Urinary bladder (tissue), 4 donors: ENCODE measurements at places on chromosomes 7 and 10.

DNA sequence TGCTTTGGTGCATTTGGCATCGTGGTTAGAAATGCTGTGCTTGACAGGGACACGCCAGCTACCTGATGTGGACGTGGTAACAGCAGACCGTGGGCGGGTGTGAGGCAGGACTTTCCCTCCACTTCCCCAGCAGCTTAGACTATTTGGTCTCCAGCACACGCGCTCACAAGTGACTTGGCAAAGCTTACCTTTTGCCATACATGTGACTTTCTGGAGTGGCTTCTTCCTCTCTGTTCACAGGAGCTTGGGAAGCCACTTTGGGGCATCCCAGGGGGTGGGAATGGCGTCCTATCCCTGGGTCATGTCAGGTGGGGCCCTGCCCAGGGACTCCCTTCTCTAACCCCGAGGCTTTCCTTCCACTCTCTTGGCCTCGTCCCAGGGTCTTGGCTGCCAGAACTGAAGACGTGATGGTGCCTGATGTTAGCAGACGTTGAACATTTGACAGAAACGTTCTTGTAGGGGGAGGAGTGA, 228.7 kb upstream of the KLF6 start:
- no peak for DNase-seq

- DNase-seq, result no peak
Measured at GRCh38 chr10:3803295-3803926, 18.4 kb upstream of the KLF6 start.

- DNase-seq, result no peak
Measured at GRCh38 chr10:19817231-19817933, 1.1 kb downstream of the PLXDC2 start.

- no peak for DNase-seq
Measured at GRCh38 chr7:98557538-98558031, 59.5 kb upstream of the NPTX2 start.

- DNase-seq, result no peak
Measured at GRCh38 chr7:144941127-144941526, 105.3 kb upstream of the TPK1 start.

- DNase-seq, result no peak
Measured at GRCh38 chr10:98265403-98266378, 2.3 kb downstream of the LOXL4 start.

DNA sequence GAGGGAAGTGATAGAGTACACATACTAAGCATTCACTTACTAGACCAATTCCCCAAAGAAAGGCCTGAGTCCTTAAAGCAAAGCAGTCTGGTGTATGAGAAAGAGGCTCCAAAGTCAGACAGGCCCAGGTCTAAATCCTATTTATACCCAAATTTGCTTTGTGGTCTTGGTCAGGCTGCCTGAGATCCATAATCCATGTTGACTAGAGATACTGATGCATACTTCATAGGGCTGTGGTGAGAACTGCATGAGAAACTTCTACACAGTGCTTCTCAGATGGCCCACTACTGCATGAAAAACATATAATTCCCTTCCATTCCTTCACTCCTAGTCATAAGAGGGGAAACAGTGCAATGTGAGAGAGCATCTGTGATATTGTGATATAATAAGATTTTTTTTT, 81.6 kb upstream of the SP4 start:
- DNase-seq, result no peak

DNA sequence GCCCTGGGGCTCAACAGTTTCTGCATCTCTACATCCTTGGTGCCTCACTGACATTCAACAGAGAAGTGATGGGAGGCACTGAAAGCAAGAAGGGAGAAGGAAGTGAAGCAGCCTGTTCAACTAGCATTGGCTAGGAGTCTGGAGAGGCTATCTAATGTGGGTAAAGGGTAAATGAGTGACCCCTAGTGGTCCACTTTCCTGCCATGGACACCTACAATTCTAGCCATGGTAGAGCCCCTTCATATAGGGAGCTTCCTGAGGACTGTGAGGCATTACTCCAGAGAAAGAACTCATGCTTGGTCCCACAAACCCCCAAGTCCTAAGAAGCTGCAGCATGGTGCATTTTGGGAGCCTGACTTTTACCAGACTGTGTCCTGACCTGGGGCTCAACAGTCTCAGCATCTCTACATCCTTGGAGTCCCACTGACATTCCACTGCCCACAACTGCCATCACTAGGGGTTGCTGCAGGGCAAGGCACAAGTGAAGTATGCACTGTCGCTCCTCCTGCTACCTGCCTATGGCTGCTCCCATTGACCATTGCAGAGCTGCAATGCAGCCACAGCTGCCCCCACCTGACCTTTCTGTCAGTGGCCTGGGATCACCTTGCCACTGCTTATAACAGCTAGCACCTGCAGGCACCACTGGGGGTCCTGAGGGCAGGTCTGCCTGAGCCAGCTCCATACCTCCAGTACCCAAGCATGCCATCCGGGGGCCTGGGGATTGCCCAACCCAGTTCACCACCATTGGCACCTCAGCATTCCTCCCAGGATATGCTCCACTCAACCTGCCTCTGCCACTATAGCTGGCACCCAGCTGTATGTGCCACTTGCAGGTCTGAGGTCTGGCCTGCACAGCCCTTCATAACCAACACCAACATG, 44.1 kb upstream of the CDK6 start:
- DNase-seq, result no peak

GRCh38 chr10:46541017-46541661, 15.3 kb downstream of the GPRIN2 start:
- no peak for DNase-seq

DNA sequence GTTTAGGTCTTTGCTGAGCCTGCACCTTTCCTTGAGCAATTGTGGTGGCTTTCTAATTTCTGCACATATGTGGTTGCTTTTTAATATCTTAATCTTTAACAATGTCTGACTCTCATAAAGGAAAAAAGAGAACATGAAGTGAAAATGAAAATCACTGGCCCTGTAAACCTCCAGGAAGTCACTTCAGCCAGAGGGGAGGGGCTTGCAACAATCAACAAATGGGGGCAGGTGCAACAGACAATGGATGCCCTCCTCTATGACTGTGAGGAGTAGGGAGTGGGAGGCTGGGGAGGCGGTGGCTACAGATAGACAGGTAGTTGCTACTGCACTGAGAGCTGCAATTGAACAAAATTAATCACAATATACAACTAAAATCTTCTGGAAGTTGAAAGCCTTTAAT, 1377.4 kb downstream of the XPNPEP1 start:
- no peak for DNase-seq

DNA sequence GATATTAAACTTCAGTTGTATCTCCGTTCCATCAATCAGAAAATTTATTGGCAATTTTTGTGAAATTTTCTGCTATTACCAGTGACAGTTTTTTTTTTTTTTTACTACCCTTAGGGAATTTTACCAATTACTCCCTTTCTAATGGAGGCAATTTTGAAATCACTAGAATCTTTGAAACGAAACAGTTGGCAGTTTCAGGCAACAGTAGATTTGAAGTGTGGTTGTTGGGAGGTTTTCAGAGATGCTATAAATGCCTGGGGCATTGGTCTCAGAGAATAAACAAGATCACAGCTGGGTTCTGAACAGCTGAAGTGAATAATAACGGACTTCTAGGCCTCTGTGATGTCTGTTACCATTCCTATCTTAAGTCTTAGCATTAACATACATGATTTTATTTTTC, 535.9 kb upstream of the POT1 start:
- DNase-seq, result no peak

DNA sequence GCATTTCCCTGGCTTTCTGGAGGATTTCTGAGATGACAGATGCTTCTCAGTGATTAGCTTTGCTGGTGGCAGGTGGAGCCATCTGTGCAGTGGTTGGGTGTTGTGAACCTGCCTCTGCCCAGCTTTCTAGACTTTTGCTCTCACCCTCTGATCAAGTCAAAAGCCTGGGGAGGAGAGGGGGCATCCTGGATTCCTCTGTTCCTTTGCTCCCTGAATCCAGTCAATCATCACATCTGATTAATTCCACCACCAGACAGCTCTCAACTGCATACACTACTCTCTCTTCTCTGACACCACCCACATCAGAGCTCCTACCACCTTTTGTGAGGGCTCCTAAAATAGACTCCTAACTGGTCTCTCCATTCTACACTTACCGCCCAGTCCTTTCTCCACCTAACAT, 283.5 kb downstream of the WDR11 start:
- DNase-seq, result no peak

GRCh38 chr10:112896722-112897121, 53.3 kb upstream of the TCF7L2 start:
- no peak for DNase-seq

- no peak for DNase-seq
Measured at GRCh38 chr7:148967602-148968001, 60.7 kb downstream of the PDIA4 start.

DNA sequence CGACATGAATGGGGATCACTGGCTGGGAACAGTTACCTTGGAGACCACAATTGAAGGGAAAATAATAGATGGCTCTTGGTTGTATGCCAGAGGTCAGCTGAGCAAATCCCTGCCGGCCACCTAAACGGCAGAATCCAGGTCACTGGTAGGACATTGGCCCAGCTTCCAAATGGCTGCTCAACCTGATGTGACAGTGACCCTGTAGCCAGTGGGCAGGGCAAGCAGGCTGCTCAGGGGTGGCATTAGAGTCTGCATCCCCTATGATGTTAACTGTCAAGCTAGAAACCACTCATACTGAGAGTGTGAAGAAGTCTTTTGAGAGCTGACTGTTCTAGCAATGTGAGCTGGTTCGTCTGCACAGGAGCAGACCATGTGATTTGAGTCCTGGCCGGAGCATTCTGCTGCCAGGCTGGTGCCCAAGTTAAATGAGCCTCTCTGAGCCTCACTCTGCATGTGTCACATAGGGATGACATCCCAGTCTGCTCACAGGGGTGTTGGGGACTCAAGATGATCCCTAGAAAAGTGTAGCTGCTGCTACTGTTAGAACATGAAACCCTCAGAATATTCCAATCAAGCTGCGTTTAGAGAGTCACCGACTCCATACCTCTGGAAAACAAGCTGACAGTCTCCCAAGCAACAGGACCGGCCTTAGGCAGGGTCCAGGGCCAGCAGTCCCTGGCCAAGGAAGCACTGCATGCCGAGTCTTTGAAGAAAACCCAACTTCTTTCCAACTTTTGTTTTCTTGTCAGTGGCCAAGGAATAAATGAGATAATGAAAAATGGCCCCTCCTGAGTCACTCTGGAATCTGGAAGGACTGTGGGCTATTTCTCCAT, 69.7 kb downstream of the VWA2 start:
- no peak for DNase-seq

DNA sequence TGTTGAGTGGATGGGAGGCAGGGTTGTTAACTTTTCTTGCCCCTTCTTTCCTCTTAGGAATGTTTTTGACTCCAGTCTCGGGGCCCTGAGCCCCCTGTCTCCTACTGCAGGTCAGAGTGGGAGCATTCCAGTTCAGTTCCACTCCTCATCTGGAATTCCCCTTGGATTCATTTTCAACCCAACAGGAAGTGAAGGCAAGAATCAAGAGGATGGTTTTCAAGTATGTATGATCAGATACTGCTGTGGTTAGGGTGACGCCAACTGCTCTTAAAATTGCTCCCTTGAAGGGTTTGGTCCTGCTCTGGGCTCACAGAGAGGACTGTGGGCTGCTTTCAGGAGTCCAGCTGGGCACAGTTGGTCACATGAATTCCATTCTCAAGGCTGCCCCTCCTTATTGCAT, 22.0 kb downstream of the VWA2 start:
- DNase-seq, result no peak

GRCh38 chr7:5234852-5235831, 45.1 kb downstream of the WIPI2 start:
- DNase-seq, result no peak

DNA sequence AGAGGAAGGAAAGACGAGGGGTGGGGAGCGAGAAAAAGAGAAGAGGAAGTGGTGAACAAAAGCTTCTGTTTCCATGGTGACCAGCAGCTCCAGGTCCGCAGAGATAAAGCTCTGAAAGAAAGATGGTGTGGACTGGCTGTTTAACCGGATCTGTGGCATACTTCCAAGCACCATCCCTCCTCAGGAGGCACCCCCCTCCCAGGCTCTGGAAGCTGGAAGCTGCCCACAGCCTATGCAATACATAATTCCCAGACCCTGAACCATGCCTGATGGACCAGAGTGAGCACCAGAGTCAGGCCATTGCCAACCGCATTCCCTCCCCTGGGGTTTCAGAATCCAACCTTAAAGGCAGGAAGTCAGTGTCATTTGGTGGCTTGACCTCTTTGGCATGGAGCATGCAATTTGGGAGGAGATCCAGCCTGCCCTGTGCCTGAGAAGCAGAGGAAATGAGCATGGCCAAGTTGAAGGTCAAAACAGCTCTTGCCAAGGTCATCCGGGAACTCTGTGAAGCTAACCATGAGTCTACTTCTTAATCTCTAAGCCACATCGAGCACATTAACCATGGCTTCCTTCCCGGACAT, 22.2 kb upstream of the CPXM2 start:
- no peak for DNase-seq

- no peak for DNase-seq
Measured at GRCh38 chr10:86162036-86162435, 204.6 kb downstream of the GRID1 start.
